ENCODE measurements at places on chromosomes 12 and 14. TPM values are rescaled to one million over a fixed set of nuclear protein-coding genes. Genes with fewer than 3 reads are reported as not detected.

Gene STX2
- 23.0 TPM for total RNA-seq

Gene RTRAF
- total RNA-seq = 175 TPM

Gene RAB3IP
- 29.9 TPM for total RNA-seq

Gene ENDOU
- not detected for total RNA-seq

Gene CTSG
- total RNA-seq = 1.1 TPM

Gene NOVA1
- total RNA-seq = not detected

Gene KERA
- not detected for total RNA-seq

Gene KRT73
- total RNA-seq = not detected

Gene P2RX2
- not detected for total RNA-seq

Gene CLEC4D
- not detected for total RNA-seq

Gene HELB
- 38.3 TPM for total RNA-seq

Gene PRICKLE1
- total RNA-seq = 0.30 TPM

Gene ADCY4
- 4.5 TPM for total RNA-seq

Gene CBX5
- total RNA-seq = 106 TPM

Gene PROX2
- total RNA-seq = not detected

Gene HOXC10
- not detected for total RNA-seq

Gene CFAP54
- 0.55 TPM for total RNA-seq

Gene TAS2R10
- total RNA-seq = 0.35 TPM

Gene TDP1
- total RNA-seq = 82.1 TPM

Gene C12orf43
- total RNA-seq = 12.3 TPM

Gene SERPINA12
- not detected for total RNA-seq

Gene CLEC1A
- total RNA-seq = not detected

Gene TC2N
- 195 TPM for total RNA-seq

Gene SIX4
- total RNA-seq = 0.80 TPM

Gene DIO3
- total RNA-seq = not detected

Gene HOXC12
- total RNA-seq = not detected

Gene GYS2
- not detected for total RNA-seq

Gene SLC5A8
- not detected for total RNA-seq

Gene KRT83
- not detected for total RNA-seq

Gene TMTC2
- total RNA-seq = 5.1 TPM

Gene MIP
- total RNA-seq = not detected

Gene CCDC177
- not detected for total RNA-seq

Gene DPF3
- 14.9 TPM for total RNA-seq

Gene SLCO1B3
- not detected for total RNA-seq

Gene EGLN3
- total RNA-seq = 10.9 TPM

Gene GIT2
- 112 TPM for total RNA-seq

Gene KRT72
- not detected for total RNA-seq

Gene FSCB
- total RNA-seq = not detected
